ENCODE measurements at places on chromosomes 1 and 21.

DNA sequence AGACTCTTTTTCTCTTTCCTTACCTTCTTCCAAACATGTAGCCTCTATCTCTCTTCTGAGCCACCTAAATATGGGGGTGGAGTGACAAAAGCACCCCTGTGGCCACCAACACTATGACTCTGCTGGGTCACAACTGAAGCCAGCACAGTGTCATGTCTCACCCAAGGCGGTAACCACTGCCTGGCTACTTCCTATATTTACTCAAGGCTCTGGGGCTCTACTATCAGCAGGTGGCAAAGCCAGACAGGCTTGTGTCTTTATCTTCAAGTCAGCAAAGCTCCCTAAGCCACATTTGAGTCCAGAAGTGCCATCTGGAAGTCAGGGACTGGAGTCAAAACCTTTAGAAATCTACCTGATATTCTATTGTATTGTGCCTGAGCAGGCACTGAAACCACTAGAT is 1515.2 kb downstream of the PLA2G4A start:
- no peak for DNase-seq

GRCh38 chr1:116019653-116020253 is 43.4 kb downstream of the SLC22A15 start:
- DNase-seq, result no peak

DNA sequence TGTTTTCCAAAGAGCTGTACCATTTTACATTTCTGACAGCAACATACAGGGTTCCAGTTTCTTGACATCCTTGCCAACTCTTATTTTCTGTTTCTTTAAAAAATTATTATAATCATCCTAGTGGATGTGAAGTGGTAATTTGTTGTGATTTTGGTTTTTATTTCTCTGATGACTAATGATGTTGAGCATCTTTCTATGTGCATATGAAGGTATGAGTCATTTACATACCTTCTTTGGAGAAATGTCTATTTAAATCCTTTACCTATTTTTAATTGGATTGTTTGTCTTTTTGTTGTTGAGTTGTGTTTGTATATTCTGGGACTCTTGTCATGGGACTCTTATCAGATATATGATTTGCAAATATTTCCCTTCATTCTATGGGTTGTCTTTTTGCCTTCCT is 20.8 kb upstream of the MPC2 start:
- no peak for DNase-seq

DNA sequence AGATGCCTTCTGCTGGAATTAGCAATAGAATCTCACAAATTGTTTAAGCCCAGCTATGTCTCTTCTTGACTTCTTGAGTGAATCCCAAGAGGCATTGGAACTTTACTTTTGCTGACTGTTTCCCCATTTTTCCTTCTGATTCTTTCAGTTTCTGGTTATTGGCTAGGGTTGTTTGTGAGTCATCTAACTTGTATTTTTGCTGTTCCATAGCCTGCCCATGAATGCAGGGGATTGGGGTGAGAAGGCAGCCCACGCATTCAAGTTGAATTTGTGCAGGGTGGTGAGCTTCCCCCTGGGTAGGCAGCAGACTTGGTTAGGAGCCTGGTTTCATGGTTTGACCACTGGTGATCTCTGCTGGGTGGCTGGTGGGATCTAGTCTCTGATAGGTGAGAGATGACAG is 10.4 kb upstream of the KLF17 start:
- DNase-seq, result no peak

DNA sequence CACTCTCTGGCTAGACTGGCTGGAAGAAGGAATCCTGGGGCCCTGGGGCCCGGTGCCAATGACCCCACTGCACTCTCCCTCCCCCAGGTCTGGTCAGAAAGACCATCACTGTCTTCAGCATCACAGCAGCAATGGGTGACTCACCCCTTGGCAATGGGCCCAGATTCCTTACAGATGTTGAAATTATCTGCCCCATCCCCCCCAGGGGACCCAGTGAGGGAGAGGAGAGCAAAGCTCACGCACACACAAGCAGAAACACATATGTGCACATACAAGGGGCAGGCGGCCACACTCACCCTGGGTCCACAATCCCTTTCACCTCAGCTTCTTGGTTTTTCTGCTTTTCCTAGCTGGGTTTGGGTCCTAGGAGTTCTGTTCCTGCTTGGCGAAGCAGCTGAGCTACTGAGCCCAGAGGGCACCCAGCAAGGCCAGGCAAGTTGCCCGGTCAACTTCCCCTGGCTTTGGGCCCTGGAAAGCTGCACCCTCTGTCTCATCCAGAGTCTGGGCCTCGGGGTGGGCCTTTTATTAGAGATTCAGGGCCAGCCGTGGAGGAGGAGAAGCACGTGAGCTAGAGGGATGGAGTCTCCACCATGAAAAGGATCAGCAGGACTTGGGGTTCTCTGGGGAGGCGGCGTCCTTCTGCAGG is 2.6 kb downstream of the COL16A1 start:
- DNase-seq, result peak; percentile 89
